ENCODE measurements at places on chromosomes 13 and 19.

DNA sequence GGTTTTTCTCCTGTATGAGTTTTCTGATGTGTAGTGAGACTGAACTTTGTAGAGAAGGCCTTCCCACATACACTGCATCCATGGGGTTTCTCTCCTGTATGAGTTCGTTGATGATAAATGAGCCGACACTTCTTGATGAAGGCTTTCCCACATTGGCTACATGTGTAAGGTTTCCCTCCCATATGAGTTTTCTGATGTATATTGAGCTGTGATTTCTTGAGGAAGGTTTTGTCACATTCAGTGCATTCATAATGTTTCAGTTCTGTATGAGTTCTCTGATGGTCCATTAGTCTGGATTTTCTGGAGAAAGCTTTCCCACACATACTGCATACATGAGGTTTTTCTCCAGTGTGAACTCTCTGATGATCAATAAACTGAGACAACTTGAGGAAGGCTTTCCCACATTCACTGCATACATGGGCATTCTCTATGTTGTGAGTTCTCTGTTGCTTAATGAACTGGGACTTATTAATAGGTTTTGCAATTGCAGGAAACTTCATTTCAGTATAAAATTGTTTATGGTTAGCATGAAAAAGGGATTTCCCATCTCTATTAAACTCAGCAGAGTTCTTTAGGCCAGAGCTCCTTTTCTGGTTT, 7.5 kb upstream of the ZNF350 start:
- no peak for DNase-seq

DNA sequence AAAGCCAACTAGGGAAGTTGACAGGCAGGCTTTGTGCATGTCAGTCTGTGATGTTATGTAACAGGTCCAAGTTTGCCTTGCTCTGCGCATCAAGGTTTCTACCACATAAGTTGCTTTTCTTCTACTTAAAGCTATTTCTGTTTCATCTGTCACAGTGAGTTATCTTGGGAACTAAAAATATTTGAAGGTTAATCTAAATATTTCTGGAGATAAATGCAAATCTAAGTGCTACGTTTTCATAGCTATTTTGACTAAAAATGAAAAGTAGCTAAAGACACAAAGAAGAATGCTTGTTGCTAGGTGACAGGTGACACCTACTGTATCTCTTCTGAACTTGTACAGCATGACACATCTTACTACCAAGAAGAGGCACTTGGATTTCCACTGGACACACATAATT, 135.6 kb downstream of the KLF12 start:
- DNase-seq, result no peak

GRCh38 chr19:646779-647565, 7.3 kb downstream of the FGF22 start:
- no peak for DNase-seq

DNA sequence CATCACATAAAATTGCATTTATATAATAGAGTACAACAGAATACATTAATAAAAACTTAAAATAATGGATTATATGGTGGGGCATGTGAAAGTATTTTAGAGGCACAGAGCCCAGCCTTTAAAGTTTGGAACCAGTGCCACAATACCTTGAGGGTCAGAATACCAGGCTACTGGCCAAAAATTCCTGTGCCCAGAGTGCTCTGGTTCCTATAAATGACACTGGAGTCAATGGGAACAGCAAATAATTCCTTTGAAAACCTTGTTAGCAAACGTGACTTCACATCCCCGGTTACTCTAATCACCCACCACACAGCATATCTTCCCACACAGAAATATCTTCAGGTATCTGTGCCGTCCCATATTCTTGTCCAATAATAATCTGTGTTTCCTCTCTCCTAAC, 1242.6 kb downstream of the DIAPH3 start:
- no peak for DNase-seq

GRCh38 chr19:23222998-23223652, 27.1 kb downstream of the ZNF724 start:
- no peak for DNase-seq

DNA sequence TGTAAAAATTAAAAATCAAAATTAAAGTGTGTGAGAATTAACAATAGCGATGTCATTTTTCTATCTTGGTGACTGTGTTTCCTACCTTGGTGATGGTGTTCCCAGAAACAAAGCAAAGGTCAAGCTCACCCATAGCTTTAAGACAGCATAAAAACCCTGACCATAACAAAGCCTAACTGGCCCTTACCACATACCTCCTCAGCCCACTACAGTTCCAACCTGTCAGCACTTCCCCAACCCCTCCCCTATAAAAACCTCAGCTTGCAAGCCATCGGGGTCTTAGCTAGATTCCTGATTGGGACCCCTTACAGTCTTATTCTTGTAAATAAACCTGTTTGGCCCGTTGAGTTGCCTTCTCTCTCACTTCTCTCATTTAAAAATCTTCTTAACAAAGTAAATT, 484.4 kb upstream of the PCDH20 start:
- no peak for DNase-seq

DNA sequence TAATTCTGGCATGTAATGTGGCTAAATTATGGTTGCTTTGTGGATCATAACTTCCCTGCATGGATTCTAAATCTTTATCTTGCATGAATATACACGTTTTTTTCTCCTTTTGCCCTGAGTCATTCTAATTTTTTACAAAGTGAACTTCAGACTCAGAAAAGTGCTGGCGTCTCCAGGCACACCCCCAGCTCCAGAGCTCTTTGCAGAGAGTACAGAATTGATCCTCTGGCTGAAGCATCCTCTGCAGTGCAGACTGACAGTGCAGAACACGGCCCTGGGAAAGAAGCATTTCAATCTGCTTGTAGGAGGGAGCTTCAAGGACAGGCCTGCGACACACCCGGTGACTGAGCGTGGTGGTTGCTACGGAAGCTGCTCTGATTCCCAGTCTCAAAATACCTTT, 228.1 kb downstream of the FGF9 start:
- DNase-seq, result no peak

DNA sequence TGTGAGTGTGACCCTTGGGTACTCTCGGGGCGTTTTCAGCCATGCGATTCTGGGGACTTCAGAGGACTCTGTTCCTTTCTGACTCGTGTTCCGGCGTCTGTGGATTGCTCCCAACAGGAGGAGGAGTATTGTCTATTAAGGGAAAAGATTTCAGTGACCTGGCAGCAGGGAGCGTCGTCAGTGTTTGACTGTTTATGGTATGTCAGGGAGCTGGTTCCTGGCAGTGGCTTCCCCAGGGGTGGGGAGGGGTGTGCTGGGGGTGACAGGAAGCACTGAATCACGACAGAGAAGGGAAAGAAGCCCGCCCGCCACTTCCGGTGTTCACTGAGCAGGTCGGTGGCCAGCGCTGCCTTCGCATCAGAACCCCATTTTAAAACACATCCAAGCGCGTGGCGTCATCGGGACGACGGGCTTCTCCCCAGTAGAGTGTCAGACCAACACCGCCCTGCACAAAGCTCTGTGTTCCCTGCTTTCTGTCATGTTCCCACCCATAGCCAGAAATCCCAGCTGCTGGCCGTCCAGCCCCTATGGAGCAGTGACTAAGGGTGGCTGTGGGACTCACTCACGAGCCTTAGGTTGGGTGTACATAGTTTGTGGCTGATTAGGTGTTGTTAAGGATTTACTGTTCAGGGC, 33.8 kb downstream of the COL4A2 start:
- no peak for DNase-seq

- no peak for DNase-seq
These were observed 2.0 kb downstream of the REX1BD start for GRCh38 chr19:18590273-18591272.

DNA sequence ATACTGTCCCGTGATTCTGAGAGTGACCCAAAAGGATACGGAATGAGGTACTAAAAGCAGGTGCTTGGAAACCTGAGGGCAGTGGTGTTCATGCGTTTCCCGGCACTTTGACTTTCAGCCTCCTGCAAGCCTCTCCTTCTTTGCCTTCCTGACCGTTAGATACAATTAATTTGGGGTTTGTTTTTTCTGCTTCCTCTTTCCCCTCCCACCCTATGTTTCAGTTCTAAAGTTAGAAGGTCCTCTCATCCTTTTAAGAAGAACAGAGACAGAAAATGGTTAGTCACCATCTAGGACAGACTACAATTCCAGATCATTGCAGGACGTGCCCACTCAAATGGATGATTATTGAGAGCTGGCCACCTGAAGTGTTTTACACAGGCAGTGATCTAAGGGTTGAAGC, 1.8 kb upstream of the LILRB4 start:
- no peak for DNase-seq

- no peak for DNase-seq
These were observed 5.4 kb downstream of the DIAPH3 start for GRCh38 chr13:60158321-60158801.

Measured in COLO829 (cell line).